Kasumi-1 (cell line): ENCODE measurements at places on chromosomes 2 and 18.

DNA sequence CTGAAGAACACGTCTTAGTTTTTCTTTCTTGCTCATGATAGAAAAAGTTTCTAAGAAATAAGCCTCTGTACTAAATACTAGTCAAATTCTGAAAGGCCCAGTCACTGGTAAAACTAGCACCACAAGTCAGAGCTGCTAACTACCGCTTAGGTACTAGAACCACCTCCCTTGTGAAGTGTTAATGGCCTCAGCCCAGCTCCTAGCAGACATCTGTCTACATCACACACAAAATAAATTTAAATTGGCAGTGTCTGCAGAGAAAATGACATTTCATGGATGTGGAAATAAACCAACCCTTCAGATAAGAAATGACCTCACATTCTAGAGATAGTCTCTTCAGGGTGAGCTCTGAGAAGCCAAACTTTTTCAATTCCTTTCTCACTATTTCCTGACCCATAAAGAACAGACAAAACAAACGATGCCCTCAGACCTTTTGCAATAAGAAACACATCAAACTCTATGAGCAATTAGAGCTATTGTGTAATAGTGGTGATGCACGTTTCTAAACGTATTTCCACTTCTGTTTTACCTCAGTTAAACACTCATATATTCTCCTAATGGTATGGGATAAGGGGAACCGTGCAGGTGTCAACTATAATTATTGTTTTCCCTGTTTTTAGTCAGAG is 70.3 kb upstream of the DSG1 start:
- DNase-seq: no peak

DNA sequence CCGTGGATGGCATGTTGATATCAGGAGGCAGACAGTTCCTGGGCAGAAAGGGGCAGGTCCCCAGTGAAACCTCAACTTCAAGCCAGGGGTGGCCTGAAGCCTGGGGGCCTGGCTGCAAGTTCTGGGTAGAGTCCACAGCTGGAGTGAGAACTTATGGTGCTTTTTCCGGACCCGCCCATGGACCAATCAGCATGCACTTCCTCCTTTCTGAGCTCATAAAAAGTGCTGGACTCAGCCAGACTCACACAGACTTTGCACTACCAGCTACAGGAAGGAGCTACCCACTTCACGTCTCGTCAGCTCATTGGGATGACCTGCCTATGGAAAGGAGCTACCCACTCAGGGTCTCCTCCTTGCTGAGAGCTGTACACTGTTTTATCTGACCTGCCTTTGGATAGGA is 183.1 kb upstream of the MC4R start:
- DNase-seq: no peak

DNA sequence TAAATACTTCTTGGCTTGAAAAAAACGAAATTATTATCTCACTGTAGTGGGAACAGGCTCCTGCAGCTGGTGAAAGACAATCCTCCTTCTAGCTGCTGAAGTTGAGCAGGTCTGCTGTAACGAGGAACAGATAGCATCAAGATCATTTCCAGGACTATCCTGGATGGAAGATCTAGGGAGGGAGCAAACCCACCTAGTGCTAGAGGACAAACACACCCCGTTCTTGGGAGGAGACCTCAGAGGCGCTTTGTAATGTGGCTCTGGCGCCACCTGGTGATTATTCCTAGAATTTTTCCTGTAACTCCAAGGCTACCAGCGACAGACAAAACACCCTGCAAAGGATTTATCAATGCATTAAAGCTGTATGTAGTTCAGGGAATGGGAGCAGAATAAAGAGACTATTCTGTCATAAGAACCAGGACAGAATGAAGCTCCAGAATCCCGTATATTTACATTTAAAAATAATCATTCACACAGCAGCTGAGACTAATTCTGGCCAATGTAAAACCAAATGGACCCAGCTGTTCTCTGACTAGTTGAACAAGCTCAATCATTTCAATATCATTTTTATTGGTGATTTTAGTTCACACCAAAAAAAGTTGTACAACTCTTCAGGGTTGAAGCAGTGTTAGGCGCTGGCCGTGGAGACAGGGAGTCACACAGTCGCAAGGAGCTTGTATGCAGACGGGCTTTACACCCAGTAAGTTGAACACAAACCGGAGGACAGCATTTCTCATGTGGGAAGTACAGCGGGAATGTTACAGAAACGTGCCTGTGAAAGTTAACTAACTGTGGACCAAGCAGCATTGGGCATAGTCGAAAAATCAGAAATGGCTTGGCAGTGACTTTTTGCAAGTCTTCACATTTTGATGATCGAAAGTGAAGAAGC is 290.3 kb downstream of the TRIB2 start:
- peak; percentile 85 for DNase-seq

- DNase-seq: no peak
Measured at GRCh38 chr2:65320042-65320725, 92.6 kb downstream of the ACTR2 start.

DNA sequence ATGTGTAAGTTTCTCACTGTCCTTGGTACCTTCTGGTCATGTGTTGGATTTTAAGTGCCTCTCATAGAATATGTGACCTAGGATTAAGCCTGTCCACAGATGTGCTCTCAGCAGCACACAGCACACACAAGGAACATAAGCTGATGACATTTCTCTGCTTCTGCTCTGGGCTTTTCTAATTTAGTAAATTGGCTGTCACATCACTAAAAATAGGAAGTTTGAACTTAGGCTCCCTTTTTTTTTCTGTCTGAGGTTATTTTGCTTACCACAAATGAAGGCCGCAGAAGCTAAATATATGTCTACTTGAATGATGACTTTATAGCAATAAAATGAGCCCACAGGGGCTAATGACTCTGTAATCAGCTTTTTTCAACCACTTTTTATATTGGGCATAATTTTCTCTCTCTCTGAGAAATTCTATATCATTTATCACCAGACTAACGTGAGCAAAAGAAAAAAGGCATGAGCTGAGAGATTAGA is 150.2 kb upstream of the KLHL14 start:
- peak; percentile 88 for DNase-seq

GRCh38 chr18:34928088-34928753 is 113.0 kb upstream of the MAPRE2 start:
- DNase-seq: no peak

- DNase-seq: no peak
Measured at GRCh38 chr18:41326311-41326710, 628.7 kb upstream of the PIK3C3 start.

DNA sequence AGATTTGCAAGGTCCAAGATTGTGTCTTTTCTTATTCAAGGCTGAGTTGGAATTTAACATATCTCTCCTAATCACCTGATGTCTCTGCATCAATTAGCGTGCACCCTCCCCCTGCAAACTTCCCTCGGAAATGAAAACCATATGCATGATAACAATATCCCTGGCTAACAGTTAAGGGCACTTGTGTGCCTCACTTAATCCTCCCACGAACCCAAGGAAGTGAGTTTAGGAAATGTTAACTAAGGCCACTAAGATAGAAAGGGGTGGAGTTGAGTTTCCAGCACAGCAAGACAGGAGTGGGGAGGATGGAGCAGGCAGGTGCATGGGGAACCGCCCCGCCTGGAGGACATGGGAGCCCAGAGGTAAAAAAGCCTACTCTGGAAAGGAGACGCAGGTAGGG is 52.4 kb upstream of the PTMA start:
- peak; percentile 4 for DNase-seq
